ENCODE measurements at places on chromosomes 4 and X.

DNA sequence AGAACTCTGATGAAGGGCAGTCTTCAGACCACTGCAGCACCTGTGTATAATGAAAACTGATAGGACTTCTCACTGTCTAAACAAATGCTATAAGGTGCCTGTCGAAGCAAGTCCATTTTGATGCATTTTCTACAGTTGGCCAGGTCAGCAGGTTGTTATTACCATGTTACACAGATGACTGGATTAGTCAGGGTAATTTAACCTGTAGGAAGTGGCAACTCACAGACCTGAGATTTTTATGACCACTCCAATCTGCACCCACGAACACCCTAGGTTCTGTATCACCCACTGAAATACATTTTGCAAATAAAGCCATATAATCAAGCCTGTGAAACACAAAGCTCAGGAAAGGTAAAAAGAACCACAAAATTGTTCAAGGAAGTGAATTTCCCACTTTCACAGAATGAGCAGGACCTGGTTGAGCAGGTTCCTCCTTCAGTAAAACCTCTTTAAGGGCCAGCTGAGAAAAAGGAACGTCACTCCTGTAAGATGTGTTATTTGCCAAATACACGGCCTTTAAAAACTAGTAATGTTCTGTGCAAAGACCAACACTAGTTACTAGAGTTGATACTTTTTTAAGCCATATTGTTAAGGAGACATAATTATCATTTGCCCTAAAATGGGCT lies 12.7 kb downstream of the MAML3 start:
- DNase-seq: no peak

GRCh38 chr4:90245837-90246236 lies 118.6 kb downstream of the CCSER1 start:
- no peak for DNase-seq

DNA sequence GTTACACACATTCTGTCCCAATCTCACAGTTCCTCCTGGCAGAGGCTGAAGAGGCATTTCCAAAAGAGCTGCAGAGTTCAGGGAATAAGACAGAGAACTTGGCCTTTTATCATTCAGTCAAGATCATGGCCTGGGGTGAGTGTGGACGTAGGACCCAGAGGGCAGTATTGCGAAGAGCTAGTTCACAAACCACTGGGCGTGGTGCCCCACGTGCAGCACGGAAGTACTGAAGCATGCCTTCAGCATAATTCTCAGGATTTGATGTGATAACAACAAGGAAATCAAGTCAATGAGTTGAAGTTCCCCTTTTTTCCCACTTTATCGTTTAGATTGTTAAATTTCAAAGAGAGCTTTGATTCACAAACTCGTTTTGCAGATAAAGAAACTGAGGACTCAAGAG lies 117.7 kb downstream of the RELL1 start:
- DNase-seq: no peak

GRCh38 chr4:73869130-73870055 lies at the start of gene CXCL1:
Gene CXCL1 (plus strand): TSS chr4:73869393. CDS start chr4:73869471, 78 bp downstream.
- DNase-seq: no peak

DNA sequence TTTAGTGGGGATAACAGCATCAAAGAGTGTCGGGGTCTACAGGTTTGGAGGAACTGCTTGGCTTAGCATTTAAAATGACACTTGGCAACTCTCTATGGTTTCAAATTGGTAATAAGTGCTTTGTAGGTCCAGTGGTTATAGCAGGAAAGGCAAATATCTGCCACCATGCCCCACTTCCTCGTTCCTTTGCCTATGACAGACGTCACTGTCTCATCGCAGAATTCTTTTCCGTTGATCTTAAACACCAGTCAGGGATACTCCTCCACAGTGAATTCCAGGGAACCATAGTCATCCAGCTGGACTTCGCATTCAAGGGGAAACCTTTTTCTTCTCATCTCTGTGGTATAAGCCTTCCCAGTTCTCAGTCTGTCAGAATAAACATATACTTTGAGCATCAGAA lies 319.1 kb downstream of the GPAT3 start:
- DNase-seq: no peak

- DNase-seq: no peak
Observed at GRCh38 chrX:109839694-109840567, 106.9 kb upstream of the ACSL4 start.

DNA sequence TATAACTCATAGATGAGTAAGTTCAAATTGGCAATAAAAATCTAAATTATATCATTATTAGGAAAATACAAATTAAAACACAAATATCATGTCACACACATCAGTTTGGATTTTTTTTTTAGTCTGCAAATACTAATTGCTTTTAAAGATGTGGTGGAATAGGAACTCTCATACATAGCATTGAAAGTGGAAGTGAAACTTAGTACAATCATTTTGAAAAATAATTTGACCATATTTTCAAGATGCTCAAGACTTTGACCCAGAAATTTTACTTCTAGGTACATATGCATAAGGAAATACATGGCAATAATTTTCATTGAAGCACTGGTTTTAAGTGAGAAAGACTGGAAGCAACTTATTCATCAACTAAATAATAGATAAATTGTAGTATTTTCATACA lies 147.5 kb upstream of the SMIM31 start:
- DNase-seq: no peak

DNA sequence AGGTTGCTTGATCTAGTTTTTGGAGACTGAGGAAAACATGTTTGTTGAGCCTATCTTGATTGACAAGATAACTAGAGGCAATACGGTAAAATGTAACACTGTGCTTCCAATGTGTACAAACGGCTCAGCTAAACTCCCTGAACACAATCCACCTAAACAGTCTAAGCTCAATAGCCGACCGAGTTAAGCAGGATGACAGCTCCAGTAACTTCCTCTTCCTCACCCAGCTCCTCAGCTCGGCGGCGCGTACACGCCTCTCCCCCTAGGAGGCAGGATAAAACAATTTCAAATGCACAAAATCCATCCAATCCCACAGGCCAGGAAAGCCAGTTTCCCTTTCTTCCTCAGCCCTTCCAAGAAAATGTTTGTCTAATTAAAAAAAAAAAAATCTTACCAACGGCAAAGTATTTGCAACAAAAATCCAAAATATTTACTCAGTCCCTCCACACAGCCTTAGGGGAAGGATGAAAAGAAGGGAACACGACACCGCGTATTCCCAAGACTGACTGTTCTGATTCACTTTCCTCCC lies 1.0 kb downstream of the CNOT6L start:
- DNase-seq: peak; percentile 69

DNA sequence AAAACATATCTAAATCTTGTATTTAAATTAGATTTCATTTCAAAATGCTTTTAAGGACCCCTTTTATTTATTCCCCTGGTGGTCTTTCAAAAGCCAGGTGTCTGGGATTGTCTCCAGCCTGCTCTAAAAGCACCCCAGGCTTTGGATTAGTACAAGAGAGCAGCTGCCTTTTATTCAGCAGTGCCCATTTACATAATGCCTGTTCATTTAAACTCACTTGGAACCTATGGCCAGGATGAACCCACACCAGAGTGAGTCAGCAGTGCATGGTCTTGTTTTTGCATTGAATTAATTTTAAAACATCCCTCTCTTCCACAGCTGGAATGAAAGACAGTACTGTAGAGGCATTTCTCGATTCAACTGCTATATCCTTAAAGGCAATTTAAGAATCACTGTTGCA lies 64.1 kb upstream of the TENM3 start:
- no peak for DNase-seq

DNA sequence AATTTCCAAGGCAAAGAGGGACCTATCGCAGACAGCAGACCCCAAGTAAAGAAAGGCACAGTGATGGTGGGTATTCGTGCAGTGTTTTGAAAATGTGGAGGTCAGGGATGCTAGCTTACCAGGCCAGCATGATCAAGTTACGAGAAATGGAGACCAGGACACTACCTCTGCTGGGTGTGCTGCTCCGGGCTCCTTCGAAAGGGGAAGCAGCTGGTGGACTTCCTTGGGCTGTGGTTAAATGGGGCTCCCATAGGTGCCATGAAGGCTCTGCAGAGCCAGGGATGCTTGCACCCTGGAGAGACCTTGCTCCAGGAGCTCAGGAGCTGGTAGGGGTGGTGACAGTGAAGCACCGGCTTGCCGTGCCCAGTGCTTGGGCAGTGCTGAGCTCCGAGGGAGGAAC lies 68.8 kb downstream of the TBL1X start:
- no peak for DNase-seq

DNA sequence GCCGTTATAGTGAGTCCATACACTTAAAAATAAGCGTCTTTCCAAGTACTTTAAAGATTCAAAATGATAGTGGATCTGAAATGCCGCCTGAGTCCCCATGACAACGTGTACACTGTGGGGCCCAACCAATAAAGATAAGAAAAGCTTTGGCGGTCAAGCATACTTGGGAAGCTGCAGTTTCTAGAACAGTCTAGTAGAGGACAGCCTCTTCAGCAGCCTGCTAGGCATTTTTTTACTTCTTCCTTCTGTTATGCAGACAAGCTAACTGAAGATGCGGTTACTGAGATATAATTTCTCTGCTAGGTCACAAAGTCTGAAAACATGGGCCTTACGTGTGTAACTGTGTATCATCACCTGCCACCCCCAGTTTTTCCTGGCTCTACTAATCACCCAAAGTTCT lies 402 bp upstream of the UPRT start:
- no peak for DNase-seq

DNA sequence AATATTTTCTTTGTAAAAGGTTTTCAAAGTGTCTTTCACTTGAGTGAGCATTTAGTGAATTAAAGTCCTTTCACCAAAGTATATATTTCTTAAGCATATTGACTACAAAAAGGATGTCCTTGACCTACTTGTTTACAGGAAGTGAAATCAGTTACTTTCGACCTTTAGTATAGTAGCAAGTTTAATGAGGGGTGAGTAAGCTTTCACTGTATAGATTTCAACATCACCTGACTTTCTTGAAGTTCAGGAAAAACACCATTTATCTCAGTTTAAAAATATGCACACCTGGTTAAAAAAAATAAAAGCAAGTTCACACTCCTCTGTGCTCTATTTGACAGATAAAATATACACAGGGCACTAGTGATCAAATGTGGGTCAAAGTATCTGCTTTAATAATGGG lies 88.1 kb downstream of the CCSER1 start:
- DNase-seq: no peak

GRCh38 chr4:55866973-55867574 lies 13.6 kb downstream of the EXOC1 start:
- DNase-seq: peak; percentile 58

GRCh38 chr4:183256756-183257385 lies 63.2 kb downstream of the CLDN22 start:
- peak; percentile 56 for DNase-seq

DNA sequence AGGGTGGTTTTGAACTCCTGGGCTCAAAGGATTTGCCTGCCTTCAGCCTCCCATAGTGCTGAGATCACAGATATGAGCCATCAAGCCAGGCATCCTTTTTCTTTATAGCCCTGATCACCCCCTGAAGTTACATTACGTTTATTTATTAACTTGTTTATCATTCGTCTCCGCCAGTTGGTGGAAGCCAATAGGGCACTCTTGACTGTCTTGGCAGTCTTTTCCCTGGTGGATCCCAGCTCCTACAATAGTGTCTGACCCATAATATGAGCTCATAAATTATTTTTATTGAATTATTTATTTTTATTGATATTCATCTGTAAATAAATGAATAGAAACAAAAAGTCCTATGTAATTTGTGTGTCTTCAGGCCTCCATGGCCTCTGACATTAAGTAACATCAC lies 484.3 kb upstream of the FAT1 start:
- DNase-seq: no peak

- DNase-seq: no peak
Observed at GRCh38 chr4:38666766-38667084, 2.7 kb downstream of the KLF3 start.

- DNase-seq: no peak
Observed at GRCh38 chr4:75141162-75141561, 208.2 kb downstream of the PARM1 start.

GRCh38 chrX:25873196-25873595 lies 264.9 kb upstream of the MAGEB18 start:
- DNase-seq: no peak

DNA sequence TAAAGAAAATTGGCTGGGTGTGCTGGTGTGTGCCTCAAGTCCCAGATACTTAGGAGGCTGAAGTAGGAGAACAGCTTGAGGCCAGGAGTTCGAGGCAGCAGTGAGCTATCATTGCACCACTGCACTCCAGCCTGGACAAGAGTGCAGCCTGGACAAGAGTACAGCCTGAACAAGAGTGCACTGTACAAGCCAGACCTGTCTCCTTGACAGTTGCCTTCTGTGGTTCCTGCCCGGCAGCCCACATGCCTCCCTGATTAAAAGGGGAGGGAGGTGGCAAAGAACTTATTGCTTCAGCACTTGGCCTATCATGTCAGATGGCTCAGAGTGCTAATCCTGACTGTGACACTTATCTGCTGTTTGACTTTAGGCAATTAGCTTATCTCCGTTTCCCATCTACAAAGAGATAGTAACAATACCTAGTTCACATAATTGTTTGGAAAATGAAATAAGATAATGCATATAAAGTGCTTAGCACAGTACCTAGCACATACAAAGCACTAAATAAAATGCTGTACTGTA lies 249.1 kb downstream of the DCLK2 start:
- no peak for DNase-seq

DNA sequence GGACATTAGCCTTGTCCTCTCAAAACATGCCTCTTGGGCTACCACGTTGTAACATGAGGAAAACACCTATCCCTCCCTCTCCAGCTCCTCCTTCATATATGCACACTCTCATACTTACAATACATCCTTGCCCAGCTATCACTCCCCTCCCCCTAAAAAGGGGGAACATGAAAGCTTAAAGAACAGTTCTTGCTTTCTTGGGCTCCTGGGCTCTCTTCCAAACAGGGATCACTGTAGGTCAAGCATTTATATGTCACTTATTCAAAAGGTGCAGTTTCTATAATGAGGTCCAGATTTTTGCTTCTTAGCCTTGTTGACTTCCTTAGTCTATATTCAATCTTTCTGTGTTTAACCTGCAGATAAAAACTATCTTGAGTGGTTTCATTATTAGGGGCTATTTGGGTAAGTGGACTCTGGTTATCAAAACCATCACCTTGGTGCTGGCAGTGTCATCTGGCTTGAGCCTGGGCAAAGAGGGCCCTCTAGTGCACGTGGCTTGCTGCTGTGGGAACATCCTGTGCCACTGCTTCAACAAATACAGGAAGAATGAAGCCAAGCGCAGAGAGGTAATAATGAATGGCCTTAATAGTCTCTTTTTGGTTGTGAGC lies 119.4 kb downstream of the AKAP4 start:
- no peak for DNase-seq

- no peak for DNase-seq
Observed at GRCh38 chr4:48334900-48335384, 6.4 kb upstream of the SLAIN2 start.

DNA sequence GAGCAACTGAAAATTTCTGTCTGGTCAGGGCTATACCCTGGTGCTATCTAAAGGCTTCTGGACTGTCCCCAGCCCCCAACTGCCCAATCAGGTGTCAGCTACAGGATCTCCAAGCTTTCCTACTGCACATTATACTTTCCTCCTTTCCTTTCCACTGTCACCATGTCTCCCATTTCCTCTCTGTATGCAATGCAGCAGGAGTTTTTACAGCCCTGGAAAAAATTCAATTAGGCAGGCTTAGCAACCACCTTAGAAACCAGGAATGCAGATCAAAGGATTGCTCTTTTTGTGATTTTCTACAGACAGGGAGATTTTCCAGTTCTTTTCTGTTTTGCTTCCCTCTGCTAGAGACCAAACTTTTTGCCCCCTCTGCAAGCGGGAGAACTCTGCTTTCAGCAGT lies 6.0 kb upstream of the NAF1 start:
- no peak for DNase-seq

Data from activated CD4-positive, alpha-beta T cell treated with anti-CD3 and anti-CD28 coated beads, Interleukin-2, Interleukin-6, amounts not matched to agents 100 ng/mL and 50 ng/mL, durations not matched to agents 16 hours and 8 hours (primary cell).